ENCODE measurements at places on chromosomes 5 and 9. TPM values are rescaled to one million over a fixed set of nuclear protein-coding genes. Genes with fewer than 3 reads are reported as not detected.

DNA sequence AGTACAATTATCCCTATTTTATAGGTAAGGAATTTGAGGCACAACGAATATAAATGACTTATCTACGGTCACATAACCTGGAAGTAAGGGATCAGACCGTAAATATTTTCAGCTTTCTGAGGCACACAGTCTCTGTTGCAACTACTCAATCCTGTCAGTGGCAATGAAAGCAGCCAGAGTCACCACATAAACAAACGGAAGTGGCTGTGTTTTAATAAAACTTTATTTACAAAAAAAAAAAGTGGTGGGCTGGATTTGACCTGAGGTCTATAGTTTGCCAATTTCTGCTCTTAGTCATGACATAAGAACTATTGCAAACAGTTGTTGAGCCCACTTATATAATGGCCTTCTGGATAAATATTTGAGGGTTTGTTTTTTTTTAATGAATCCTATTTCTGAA, 29.6 kb downstream of the ZNF366 start:
- no peak for DNase-seq

Gene AFAP1L1
- total RNA-seq: 5.9 TPM

DNA sequence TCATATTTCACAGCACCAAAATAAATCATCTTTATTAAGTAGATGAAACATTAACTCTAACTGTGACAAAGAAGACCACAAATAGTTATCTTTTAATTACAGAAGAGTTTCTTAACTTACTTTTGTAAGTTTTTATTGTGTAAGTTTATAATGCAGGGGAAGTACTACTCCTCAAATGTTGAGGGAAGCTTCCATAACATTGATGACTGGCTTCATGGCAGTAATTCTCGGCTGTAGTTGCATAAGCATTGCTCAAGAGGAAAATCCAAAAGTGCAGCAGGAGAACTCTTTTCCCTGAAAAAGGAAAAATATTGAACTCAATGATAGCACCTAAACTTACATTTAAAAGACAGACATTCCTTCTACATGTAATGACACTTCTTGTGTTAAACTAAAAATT, 4.6 kb downstream of the TSLP start:
- no peak for DNase-seq

Gene FBLL1
- total RNA-seq: 1.3 TPM

DNA sequence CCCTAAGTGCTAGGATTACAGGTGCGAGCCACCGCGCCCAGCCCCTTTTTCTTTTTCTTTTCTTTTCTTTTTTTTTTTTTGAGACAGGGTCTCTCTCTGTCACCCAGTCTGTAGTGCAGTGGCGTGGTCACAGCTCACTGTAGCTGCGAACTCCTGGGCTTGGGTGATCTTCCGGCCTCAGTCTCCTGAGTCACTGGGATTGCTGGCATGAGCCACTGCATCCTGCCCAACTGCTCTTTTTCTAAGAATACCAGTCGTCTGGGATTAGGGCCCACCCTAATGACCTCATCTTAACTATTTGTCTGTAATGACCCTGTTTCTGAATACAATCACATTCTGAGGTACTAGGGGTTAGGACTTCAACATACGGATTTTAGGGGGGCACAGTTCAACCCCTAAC, 34.1 kb upstream of the NANS start:
- no peak for DNase-seq

DNA sequence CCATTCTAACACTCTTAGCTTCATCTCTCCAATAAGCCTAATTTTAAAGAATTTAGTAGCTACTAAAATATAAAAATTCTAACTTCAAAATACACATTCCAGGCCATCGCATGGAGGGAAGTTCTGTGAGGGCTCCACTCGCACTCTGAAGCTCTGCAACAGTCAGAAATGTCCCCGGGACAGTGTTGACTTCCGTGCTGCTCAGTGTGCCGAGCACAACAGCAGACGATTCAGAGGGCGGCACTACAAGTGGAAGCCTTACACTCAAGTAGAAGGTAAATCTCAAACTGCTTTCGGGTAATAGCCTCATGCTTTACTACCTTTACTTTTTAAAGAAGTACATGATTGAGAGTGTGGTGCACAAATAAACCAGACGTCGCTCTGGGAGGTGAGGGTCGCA, 94.8 kb downstream of the ADAMTS16 start:
- no peak for DNase-seq
